ENCODE measurements at places on chromosomes 4 and X. TPM values are rescaled to one million over a fixed set of nuclear protein-coding genes. Genes with fewer than 3 reads are reported as not detected.

CAPN6 gene
- total RNA-seq = not detected

AMTN gene
- total RNA-seq = not detected

PCSK1N gene
- total RNA-seq = 112 TPM

SLC2A9 gene
- 1.2 TPM for total RNA-seq

NXF3 gene
- not detected for total RNA-seq

- no peak for DNase-seq
These were observed 63.8 kb upstream of the MTM1 start for GRCh38 chrX:150504397-150505182.

DNA sequence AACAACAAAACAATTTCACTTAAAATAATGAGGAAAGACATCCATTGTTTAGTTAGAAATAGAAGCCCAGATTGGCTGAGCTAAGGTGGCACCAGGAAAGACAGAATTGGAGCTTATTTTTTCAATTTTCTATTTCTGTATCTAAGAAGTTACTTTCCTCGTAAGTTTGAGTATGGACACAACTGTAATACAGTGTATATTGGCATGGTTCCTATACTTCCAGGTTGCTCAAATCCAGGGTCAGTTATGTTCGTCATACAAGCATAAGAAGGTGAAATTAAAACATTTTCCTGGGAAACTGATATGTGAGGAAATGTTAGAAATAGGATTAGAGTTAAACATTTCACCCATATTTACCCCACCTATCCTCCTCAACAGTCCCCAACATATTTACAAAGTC is 170.4 kb upstream of the AGA start:
- no peak for DNase-seq

- DNase-seq = peak; percentile 18
These were observed 2.2 kb downstream of the USO1 start for GRCh38 chr4:75726577-75726976.

DNA sequence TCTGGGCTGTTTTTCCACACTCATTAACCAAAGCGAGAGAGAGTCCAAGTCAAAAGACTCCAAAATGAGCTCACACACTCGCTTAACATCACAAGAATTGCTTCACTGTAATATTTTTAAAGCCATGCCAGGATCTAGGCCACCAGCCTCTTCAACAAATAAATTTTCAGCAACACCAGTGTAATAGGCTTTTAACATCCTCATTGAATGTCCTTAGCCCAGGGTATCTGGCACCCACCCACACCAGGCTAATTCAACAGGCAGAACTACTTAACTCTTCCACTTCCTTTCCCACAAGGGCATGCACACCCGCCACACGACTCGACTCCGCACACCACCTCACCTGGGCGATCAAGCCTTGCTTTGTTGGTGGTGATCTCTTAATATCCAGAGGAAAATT is 34.2 kb downstream of the FAT1 start:
- DNase-seq = peak; percentile 51

GRCh38 chr4:73687421-73687820 is 52.9 kb upstream of the CXCL8 start:
- no peak for DNase-seq

GRCh38 chr4:7917669-7918068 is 22.0 kb downstream of the AFAP1 start:
- DNase-seq = no peak

DNA sequence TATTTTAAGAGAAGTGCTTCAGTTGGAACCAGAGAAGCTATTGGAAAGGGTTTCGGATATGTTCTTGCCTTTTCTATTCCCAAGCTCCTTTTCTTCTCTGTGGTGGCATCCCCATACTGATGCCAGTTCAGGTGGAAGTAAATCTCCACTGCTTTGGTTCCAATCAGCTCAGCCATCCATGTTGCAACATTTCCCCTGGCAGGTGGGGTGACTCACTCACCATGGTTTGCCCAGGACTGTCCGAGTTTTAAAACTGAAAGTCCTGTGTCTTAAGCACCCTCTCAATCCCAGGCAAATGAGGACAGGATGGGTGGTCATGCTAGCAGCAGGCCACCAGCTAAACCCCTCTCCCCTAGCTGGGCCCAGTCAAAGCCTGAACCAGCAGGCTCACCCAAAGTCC is 15.1 kb downstream of the RAI2 start:
- DNase-seq = no peak

GRCh38 chr4:76208005-76208765 is 5.4 kb downstream of the SCARB2 start:
- peak; percentile 72 for DNase-seq

DNA sequence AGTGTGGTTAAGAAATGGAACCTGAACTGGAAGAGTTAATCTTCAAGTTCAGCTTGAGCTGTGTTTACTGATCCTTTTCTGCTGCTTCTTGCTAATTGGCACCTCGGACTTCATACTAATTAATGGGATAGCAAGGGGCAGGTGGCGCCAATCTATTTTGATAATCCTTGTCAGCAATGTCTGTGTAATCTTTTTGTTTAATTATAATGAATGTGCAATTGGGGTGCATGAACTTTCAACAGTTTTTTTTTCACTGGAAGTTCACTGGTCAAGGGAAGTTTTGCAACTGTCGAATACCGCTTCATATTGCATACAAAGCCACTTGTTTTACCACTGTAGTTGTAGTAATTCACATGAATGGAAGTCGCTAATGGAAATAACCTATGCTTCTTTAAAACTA is 261.0 kb downstream of the BMPR1B start:
- DNase-seq = no peak

DNA sequence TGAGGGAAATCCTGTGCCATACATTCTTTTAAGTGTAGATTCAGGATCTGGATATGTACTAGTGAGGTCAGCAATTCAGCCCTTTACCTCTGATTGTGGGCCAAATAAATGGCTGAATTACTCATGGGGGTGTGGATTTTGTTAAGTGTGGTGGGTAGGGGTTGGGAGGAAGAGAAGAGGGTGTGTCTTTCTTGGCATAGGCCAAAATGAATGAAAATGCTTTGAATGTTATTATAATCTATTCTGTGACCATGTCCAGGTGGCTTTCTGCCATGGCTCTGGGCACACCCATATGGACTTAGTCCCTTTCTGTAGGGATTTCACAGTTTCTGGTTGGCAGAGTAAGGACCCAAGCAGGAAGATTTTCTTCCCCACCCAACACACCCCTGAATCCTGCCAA is 244.3 kb downstream of the CBR4 start:
- peak; percentile 80 for DNase-seq

GRCh38 chrX:104113222-104113965 is 1.1 kb downstream of the ZCCHC18 start:
- DNase-seq = peak; percentile 58
